ENCODE measurements at places on chromosomes 2 and 18. TPM values are rescaled to one million over a fixed set of nuclear protein-coding genes. Genes with fewer than 3 reads are reported as not detected.

CYRIA gene
- total RNA-seq: 16.8 TPM

FOXI3 gene
- not detected for total RNA-seq

ZNF513 gene
- 6.7 TPM for total RNA-seq

GPR39 gene
- not detected for total RNA-seq

CCDC74B gene
- total RNA-seq: not detected

FAM228B gene
- total RNA-seq: 12.4 TPM

GPR45 gene
- not detected for total RNA-seq

SEC11C gene
- total RNA-seq: 11.3 TPM

DCDC2C gene
- not detected for total RNA-seq

DNA sequence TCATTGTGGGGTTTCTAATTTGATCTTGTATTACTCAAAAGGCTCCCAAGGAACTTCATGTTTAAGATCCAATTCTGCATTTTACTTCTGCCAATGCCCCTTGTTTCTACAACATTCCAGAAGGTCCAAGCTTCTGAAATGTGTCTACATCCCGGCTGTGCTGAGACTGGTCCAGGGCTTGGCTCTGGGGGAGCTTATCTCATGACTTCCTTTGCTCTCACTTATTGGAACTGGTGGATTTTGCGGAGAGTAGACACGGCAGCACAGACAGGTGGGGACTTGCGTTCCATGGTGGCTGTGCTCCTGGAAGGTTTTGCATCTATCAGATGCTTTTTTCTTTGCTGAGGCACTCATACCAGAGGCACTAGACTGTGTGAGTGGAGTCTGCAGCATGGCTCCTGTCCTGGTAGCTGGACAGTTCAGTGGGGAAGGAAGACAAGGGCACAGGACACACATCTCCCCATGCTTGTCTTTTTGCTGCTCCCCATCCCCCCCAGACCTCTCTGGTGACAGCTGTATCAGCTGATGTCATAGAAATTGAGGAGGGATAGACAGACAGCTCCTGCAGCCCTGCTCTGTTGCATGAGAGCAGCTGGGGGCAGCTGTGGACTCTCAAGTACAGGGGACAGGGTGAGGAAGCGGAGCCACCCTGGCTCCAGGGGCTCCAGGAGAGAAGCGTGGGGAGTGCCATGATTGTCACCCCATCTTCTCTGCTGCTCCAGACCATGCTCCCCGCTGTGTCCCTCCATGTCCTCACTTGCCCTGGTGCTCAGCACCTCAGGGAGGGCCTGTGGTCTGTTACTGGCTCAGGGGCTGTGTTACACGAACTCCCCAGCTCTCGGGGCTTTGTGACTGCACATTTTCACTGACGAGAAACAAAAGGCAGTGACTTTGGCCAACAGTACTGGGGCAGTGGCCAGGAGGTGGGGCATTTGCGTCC is 46.0 kb downstream of the ACAA2 start:
- DNase-seq: no peak

- DNase-seq: no peak
Observed at GRCh38 chr2:72827966-72828646, 2.3 kb upstream of the EXOC6B start.

- DNase-seq: no peak
Observed at GRCh38 chr18:35155398-35156117, 85.3 kb upstream of the ZNF397 start.

GRCh38 chr2:37205689-37206341 is 9.5 kb downstream of the CEBPZOS start:
- DNase-seq: no peak

- no peak for DNase-seq
Observed at GRCh38 chr2:12636837-12637581, 79.7 kb upstream of the TRIB2 start.

DNA sequence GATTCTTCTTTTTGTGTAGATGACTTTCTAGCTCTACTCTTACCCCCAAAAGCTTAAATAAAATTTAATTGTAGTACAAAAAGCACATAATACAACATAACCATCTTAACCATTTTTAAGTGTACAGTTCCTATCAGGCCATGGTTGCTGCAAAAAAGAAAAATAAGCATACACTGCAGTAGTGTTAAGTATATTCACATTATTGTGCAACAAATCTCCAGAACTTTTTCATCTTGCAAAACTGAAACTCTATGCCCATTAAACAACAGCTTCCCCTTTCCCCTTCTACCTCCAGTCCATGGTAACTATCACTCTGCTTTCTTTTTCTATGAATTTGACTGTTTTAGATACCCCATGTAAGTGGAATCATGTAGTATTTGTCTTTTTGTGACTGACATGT is 18.1 kb downstream of the PPM1B start:
- no peak for DNase-seq

DNA sequence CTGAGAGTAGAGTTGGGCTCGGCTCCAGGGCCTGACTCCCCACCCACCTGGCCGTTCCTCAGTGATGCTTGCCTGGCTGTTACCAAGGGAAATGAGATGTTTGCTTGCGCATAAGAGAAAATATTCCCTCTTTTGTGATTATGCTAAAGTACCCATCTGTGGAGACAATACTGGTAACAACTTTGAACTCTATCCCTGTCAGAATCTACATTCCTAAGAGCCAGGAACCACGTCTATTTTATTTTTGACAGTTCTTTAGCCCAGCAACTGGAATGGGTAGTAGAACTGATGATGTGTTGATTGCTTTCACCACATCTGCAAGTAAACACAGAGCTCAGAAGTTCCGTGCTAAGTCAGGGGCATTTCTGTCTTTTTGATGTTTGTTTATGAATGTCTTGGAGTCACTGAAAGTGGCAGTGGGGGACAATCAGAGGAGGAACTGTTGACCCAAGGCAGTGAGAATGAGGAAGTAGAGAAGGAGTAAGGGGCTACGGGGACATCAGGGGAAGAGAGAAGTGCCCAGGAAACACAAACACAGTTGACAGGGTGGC is 348.3 kb upstream of the SOX11 start:
- DNase-seq: no peak

DNA sequence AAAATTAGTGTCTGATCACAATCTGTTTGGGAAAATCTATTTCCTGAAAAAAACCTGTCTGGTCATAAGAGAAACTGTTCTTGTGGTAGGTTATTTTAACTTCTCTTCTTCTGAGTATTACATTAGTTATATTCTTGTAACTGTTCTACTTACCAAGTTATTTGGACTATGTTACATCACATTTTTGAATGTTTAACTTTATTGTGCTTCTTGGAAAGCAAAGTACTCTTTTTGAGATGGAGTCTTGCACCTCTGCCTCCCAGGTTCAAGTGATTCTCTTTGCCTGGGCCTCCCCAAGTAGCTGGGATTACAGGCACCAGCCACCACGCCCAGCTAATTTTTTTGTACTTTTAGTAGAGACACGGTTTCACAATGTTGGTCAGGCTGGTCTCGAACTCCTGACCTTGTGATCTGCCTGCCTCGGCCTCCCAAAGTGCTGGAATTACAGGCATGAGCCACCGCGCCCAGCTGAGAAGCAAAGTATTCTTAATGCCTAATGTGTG is 39.4 kb downstream of the AFTPH start:
- DNase-seq: no peak

- peak; percentile 76 for DNase-seq
Observed at GRCh38 chr2:46296216-46296839, 879 bp upstream of the EPAS1 start.

- no peak for DNase-seq
Observed at GRCh38 chr18:50902797-50903196, 23.9 kb downstream of the ME2 start.

DNA sequence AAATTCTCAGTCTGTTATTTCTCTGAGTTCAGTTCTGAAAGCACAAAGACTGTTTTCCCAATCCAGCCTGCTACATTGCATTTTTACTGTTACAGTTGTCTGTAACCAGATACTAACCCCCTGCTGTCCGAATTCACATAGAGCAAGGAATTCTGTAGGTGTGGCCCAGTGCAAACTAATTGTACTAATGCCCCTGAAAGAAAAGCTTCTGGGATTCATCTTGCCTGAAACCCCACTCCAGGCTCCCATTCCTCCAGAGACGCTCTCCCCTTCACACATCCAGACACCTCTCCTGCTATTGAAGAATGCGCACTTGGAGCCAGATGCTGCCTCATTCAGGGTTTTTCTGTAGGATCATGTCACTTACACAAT is 127.0 kb downstream of the TTC32 start:
- DNase-seq: no peak

DNA sequence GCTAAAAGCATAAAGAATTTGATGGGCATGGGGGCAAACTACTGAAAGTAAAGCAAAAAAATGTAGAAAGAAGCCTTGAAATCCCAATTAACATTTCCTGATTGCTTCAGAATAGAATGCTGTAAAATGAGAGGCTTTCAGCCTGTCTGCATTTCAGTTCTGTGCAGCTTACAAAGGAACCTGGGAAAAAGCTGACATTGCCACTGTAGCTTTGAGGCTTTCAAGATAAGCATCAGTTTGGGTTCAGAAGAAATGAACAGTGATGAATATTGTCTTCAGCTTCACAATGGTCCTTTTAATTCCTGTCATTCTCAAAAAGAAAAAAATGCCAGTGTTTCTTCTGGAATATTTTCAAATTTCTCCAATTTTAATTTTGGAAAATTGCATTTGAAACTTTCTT is 242.7 kb downstream of the LRRTM1 start:
- no peak for DNase-seq

GRCh38 chr2:176213406-176213805 is 24.9 kb downstream of the HOXD1 start:
- no peak for DNase-seq

DNA sequence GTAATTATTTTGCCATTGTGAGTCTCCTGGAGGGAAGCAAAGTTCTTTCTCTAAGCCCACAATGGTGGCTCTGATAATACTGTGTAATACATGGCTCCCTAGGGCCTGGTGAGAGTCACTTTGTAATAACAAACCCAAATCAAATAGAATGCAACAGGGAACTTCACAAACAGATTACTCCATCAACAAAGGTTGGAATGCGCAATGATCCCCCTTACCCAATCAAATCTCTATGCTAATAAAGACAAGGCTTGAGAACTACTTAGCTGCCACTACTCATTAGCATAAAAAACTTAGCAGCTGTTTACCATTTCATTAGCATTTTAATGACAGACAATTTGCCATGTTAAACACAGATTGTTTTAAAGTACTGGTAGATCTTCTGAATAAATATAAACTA is 285.6 kb upstream of the SESTD1 start:
- no peak for DNase-seq

DNA sequence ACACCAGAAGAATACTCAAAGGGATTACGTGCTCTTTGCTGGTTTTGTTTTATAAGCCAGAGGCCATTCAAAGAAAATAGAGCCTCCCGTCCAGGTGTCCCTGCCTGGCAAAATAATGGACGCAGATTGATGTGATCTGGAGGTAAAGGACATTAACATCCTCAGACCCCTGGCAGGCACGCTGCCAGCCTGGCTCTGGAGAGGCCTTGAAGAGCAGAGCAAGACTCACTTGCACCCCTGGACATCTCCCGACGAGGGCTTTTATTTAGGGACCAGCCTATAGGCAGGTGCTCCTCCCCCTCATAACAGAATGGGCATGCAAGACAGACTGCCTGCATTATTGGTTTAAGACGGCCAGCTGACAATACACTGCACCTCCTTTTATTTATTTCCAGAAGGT is 291.3 kb downstream of the BCL11A start:
- no peak for DNase-seq

GRCh38 chr2:219706823-219707281 is 79.4 kb downstream of the SLC4A3 start:
- no peak for DNase-seq
